T-helper 1 cell (primary cell): ENCODE measurements at places on chromosomes 4 and X.

GRCh38 chrX:16089086-16089485 lies 34.3 kb upstream of the GRPR start:
- no peak for DNase-seq

DNA sequence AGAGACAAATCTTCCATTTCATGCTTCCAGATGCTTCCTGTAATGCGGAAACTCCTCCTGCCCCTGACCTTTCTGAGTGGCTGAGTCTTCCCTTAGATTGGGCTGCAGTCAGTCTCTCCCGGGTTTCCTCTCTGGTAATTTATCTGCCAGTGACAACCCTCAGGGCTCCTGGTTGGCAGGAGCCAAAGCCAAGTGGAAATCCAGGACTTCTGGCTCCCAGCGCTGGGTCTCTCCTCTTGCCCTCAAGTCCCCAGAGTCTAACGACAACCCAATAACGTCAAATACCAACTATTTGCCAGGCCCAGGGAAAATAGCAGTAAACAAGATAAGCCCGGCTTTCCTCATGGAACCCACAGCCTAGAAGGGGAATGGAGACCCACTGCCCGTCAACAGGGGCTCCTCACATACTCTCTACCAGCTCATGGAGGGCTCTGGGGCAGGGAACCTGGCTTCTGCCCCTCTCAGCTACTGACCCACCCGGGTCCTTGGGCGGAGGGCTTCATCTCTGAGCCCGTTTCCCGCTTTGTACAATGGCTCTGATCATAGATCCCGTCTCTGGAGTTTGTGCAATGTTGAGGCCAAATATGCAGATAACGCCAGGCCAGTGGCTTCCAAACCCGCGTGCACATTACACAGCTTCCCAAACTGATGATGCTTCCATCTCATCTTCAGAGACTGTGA lies 1.1 kb upstream of the TBC1D14 start:
- DNase-seq = no peak

DNA sequence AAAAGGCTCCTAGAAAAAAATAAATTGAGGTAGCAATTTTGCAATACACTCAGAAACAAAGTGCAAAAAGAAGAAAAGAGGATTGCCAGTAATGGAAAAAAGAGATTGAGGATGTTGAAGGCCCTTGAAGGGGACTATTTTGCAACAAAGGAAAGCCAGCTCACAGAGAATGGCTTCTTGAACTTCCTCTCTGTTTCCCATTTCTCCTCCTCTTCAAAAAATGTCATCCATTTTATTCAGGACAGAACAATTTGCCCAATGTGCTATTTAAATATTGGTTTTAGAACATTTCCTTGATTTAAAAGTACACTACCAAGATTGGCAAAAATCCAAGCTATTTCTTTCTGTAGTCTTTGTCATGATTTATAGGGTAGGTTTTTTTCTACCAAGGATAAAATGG lies 60.2 kb downstream of the GASK1B start:
- DNase-seq = no peak

DNA sequence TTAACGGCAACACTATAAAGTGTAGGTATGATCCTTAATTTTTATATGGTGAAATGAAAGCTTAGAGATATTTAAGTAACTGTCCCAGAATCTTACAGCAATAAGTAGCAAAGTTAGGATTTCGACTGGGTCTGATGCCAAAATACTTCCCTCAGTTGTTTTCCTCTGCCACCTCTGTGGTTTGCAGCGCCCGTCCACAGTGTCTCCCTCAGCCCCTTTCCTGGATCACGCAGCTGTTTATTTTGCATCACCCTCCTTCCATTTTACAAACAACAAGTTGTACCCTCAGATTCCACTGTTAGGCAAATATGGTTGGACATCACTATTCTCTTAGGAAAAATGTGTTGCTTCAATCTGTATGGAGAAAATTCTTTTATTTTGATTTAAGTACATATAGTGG lies 56.1 kb downstream of the RAPGEF2 start:
- no peak for DNase-seq

DNA sequence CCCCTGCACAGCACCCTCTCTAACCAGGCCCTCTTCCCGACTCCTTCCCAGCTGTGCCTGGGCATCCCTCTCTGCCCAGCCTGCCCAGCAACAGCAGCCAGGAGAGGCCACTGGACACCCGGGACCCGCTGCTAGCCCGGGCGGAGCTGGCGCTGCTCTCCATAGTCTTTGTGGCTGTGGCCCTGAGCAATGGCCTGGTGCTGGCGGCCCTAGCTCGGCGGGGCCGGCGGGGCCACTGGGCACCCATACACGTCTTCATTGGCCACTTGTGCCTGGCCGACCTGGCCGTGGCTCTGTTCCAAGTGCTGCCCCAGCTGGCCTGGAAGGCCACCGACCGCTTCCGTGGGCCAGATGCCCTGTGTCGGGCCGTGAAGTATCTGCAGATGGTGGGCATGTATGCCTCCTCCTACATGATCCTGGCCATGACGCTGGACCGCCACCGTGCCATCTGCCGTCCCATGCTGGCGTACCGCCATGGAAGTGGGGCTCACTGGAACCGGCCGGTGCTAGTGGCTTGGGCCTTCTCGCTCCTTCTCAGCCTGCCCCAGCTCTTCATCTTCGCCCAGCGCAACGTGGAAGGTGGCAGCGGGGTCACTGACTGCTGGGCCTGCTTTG lies 1.1 kb downstream of the AVPR2 start:
- no peak for DNase-seq

GRCh38 chrX:25531096-25531495 lies 515.3 kb upstream of the ARX start:
- no peak for DNase-seq

GRCh38 chr4:67861513-67861912 lies 22.3 kb downstream of the TMPRSS11D start:
- no peak for DNase-seq

DNA sequence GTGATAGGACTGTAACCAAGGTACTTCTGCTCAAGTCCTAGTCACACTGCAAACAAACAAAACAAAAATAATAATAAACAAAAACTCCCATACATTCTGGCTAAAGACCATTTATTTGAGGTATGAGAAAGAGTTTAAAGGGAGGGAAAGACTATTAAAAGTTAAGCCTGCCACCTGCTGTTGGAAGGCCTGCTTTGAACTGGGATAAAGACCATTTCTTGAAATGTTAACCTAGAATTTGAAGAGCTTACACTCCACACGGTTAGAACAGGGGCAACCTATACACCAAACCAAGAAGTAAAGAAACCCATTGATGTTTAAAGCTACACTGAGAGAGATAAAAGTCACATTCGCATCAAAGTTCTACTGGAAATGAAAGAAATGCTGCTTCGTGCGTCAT lies 548.7 kb upstream of the DIPK2B start:
- no peak for DNase-seq

DNA sequence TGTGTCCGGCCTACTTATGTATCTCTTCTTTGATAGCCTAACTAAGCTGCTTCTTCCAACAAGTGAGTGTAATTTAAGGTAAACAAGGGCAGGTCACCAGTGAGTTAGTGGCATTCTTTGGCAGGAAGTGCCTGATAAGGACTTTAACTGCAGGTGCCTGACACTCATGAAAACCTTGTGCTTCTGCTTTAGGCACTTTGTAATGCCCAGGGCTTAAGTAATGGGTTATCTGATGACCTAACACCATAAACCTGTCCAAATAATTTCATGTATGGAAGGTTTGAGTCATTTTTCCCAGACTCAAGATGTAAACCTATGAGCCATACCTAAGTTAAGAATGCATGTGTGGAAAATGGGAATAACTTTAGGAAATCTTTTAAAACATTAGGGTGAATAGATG lies 43.0 kb downstream of the BCOR start:
- DNase-seq = no peak

DNA sequence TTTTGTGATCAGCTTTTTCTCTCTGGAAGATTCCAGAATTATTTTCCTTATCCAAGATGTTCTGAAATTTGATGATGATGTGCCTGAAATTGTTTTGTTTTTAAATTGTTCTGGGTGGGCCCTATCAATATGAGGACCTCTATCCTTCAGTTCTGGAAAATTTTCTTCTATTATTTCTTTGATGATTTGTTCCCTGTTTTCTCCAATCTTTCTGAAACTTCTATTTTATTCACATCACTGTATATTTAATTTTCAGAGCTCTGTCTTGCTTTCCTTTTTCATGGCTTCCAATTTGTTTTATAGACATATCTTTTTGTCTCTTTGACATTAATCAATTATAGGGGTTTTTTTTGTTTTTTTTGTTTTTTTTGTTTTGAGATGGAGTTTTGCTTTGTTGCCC lies 12.2 kb upstream of the FNIP2 start:
- no peak for DNase-seq

DNA sequence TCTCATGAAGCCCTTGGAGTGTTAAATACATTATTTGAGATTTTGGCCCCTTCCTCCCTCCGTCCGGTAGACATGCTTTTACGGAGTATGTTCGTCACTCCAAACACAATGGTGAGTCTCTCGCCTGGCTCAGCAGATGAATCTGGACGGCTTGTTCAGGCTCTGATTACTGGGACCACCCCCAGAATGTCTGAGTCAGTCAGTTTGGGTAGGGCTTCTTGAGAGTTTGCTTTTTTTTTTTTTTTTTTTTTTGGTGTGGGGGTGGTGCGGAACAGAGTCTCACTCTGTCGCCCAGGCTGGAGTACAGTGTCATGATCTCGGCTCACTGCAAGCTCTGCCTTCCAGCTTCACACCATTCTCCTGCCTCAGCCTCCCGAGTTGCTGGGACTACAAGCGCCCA lies 62.4 kb upstream of the MSANTD1 start:
- DNase-seq = no peak

DNA sequence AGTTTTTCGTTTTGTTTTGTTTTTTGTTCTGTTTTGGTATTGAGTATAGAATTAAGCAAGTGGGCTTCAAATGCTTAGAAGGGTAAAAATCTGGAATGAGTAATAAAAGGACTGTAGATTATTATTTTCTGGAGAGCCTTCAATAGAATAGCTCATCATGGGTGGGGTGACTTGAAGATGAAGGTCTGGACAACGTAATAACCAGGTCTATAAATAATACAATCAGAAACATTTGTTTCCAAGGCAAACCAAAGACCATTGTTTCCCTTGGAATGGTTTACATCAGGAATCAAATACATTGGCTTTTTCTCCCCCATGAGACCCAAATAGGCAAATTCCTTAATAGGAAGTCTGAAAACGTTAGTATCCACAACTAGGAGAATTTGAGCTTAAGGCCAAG lies 721.6 kb downstream of the RPA4 start:
- no peak for DNase-seq

DNA sequence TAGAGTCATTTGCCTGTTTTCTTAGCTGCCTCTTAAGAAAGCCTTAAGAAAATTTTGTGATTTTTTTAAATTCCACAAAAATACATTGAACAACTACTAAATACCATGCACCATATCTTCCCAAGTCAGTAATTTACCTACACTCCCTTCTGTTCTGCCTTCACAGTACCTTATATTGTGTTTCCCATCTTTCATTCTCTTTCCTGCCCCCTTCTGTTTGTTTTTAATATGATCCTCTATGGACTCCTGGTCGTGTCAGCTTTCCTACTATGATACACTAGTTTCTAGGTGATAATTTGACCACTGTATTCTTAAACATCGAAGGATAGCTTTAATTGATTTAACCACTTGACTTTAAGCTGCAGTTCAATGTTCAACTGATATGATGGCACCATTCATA lies 297.7 kb upstream of the HAND2 start:
- no peak for DNase-seq

DNA sequence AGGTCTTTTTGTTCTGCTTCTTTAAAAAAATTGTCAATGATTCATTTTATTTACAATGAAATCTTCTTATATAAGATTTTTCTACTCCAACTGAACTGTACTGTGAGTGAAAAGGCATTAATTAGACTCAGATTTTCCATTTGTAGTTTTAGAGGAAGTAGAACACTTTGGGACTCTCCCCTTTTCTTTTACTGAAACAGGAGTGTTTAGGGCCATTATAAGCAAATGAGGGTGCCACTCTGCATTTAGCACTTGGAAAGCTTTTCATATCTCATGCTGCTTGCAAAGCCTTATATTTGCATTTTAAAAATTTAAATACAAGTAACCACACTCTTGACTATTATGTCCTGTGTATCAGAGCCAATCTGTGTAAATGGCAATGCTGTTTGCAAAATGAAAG lies 584.3 kb downstream of the KLHL13 start:
- no peak for DNase-seq
